ENCODE measurements at places on chromosomes 1 and 21. TPM values are rescaled to one million over a fixed set of nuclear protein-coding genes. Genes with fewer than 3 reads are reported as not detected.

The MAEL gene
- not detected for polyA plus RNA-seq

The IGSF8 gene
- 35.4 TPM for polyA plus RNA-seq

The CACHD1 gene
- polyA plus RNA-seq = 0.08 TPM

The OR2T12 gene
- polyA plus RNA-seq = not detected

The ANKRD65 gene
- polyA plus RNA-seq = not detected

The ARF1 gene
- 428 TPM for polyA plus RNA-seq

The RNU1-3 gene
- polyA plus RNA-seq = not detected

The MIXL1 gene
- 1.6 TPM for polyA plus RNA-seq

The CD1C gene
- polyA plus RNA-seq = 179 TPM

The SLC19A2 gene
- polyA plus RNA-seq = 0.16 TPM

The LCE1C gene
- not detected for polyA plus RNA-seq

The ATP8B2 gene
- 20.7 TPM for polyA plus RNA-seq

The FCRL4 gene
- polyA plus RNA-seq = 0.06 TPM

The CBS gene
- polyA plus RNA-seq = not detected

The CFAP298 gene
- polyA plus RNA-seq = 63.2 TPM

The KIRREL1 gene
- not detected for polyA plus RNA-seq

The POTED gene
- not detected for polyA plus RNA-seq

The SLC9C2 gene
- not detected for polyA plus RNA-seq

The CYP4A11 gene
- polyA plus RNA-seq = not detected

The IKBKE gene
- polyA plus RNA-seq = 28.4 TPM

The RNF186 gene
- not detected for polyA plus RNA-seq

The TMCO4 gene
- 21.7 TPM for polyA plus RNA-seq

The GIPC2 gene
- not detected for polyA plus RNA-seq

The DHX9 gene
- 93.7 TPM for polyA plus RNA-seq

The UMODL1 gene
- polyA plus RNA-seq = 0.05 TPM

The SYNC gene
- polyA plus RNA-seq = not detected

The G0S2 gene
- polyA plus RNA-seq = 0.38 TPM

The C1orf210 gene
- not detected for polyA plus RNA-seq

The KCNA3 gene
- 55.9 TPM for polyA plus RNA-seq

The CELA3A gene
- not detected for polyA plus RNA-seq

The CELA3B gene
- polyA plus RNA-seq = not detected

The OR2L3 gene
- not detected for polyA plus RNA-seq

The PCP4 gene
- polyA plus RNA-seq = not detected

The GMEB1 gene
- 17.4 TPM for polyA plus RNA-seq

The RIPPLY3 gene
- not detected for polyA plus RNA-seq

The ILDR2 gene
- polyA plus RNA-seq = not detected

The ADGRL2 gene
- not detected for polyA plus RNA-seq

The MAN1C1 gene
- 0.49 TPM for polyA plus RNA-seq

The S100A8 gene
- polyA plus RNA-seq = 28.0 TPM

Data from IgD-negative memory B cell (primary cell).